Stimulated activated naive CD4-positive, alpha-beta T cell treated with Interleukin-2 at 50 U/mL for 16 hours (primary cell): ENCODE measurements at places on chromosomes 16 and 17.

GRCh38 chr17:34110315-34110714 is 144.8 kb upstream of the CCL2 start:
- DNase-seq = no peak

- no peak for DNase-seq
Measured at GRCh38 chr16:84180519-84181140, 6.2 kb downstream of the TAF1C start.

DNA sequence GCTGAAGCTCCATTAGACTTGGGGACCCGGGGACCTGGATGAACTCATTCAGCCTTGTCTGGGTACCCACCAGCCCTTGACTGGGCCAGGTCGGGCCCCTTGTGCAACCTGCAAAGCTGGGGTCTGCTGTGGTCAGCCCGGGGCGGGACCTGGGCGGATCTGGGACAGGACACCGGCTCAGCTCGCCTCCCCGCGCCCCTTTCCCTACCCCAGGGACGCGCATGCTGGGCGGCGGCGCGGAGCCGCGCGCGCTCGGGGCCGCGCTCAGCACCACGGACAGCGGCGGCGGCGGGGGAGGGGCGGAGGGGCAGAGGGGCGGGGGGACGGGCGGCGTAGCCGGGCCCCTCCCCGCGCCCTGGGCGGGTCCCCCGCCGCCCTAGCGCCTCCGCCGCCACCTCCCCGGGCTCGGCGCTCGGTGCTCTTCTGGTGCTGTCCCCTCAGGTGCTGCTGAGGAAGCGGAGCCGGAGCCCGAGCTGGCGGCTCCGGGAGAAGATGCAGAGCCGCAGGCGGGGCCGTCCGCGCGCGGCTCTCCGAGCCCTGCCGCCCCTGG is 7.4 kb downstream of the ACD start:
- no peak for DNase-seq

GRCh38 chr17:33451221-33451620 is 158.1 kb upstream of the ASIC2 start:
- DNase-seq = no peak

GRCh38 chr17:20784100-20784665 is 204.7 kb downstream of the CDRT15L2 start:
- no peak for DNase-seq

GRCh38 chr16:47142486-47142820 is 1.3 kb downstream of the NETO2 start:
- no peak for DNase-seq

GRCh38 chr16:1787322-1788094 is 4.7 kb downstream of the NUBP2 start:
- DNase-seq = no peak

DNA sequence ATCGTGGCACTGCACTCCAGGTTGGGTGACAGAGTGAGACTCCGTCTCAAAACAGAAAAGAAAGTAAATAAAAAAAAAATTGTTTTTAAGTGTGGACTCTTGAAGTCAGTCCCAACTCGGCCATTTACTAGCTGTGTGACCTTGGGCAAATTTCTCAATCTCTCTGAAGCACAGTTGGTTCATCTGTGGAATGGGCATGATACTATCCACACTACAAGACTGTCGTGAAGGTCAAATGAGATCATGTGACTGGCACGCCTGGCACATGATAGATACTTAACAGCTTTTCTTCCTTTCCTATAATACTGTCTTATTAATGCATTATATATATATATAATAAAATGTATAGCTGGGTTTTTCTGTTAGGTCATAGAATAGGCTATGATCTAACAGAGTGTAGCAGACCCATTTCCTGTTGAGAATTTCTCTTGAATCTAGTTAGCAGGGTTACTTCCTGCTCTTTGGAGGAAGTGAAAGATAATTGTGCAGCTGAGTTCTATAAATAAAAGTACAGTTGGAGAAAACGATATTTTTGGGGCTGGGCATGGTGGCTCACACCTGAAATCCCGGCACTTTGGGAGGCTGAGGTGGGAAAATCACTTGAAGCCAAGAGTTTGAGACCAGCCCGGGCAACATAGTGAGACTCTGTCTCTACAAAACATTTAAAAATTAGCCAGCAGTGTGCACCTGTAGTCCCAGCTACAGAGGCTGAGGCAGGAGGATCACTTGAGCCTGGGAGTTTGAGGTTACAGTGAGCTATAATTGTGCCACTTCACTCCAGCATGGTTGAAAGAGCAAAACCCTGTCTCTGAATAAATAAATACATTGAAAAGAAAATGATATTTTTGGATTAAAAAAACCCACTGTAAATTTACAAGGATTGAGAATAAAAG is 7.3 kb downstream of the MILR1 start:
- no peak for DNase-seq

DNA sequence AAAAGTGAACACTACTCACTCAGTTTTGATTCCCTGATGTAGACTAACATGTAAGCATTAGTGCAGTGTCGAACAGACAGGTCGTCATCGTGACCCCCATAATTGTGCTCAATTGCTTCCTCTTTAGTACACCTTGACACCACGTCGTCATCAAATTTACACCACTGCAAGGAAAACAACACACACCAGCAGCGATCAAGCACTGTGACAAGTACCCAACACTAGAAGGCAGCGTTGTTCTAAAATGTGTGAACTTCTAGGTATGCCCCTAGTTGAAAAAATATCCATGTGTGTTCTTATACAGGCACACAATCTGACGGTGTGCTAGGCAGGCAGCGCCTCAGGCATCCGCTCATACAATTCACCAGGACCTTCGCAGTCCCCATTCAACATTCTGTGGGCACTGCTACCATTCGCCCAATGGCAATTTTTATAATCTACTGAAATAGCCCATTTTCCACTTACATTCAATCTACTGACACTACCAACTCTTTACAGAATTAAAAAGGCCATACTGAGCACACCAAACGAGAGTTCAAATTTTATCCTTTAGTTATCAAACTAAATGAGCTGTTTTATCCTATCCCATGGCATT is 23.1 kb downstream of the LITAFD start:
- no peak for DNase-seq

DNA sequence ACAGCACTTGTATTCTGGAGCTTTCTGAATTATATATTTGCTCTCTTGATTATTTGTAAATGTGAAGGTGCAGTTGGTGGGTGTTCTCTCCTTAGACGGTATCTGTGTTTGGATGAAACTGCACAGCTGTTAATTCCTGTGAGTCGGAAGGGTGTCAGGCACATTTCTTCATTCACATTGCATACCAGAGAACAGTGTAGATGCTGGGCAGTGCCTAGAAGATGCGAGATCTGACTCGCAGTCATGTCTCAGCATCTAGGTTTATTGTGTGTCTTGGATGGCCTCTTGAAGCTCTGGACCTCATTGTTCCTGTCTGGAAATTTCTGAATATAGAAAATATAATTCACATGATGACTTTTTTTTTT is 61.2 kb downstream of the CLEC16A start:
- DNase-seq = no peak
